ENCODE measurements at places on chromosomes 2 and 18.

GRCh38 chr18:56645415-56646016 is 5.6 kb upstream of the WDR7 start:
- no peak for DNase-seq

GRCh38 chr18:57891707-57892391 is 88.7 kb upstream of the ATP8B1 start:
- DNase-seq = no peak

GRCh38 chr18:58599106-58599505 is 29.8 kb downstream of the ALPK2 start:
- DNase-seq = no peak

GRCh38 chr2:218743068-218743467 is 32.4 kb downstream of the TTLL4 start:
- DNase-seq = no peak

DNA sequence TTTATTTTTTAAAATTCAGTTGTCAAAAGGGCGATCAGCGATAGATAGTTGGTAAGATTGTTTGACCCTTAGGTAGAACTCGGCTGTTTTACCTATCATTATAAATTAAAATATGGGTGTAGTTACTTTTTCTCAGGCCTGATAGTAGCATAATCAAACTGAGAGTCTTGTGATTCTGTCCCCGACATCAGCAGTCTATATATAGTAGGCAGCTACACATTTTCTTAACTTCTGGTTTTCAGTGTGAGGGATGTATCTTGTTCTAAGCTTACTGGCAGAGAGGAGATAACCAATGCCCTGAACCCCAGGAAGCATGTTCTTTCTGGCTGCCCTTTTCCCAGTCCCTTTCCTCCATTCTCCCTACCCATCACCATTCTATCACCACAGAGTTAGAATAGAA is 56.6 kb downstream of the XRCC5 start:
- DNase-seq = no peak

All from esophagus muscularis mucosa (tissue), 4 donors.